AG09319 (cell line): ENCODE measurements at places on chromosomes 11 and 22.

GRCh38 chr22:44256085-44256484 is 56.7 kb downstream of the SHISAL1 start:
- DNase-seq, result no peak

- DNase-seq, result no peak
These were observed 32.0 kb downstream of the CD82 start for GRCh38 chr11:44597358-44598012.

- DNase-seq, result no peak
These were observed 39.0 kb downstream of the RRAS2 start for GRCh38 chr11:14320020-14320419.

GRCh38 chr11:111906680-111907079 is 4.9 kb downstream of the CRYAB start:
- DNase-seq, result no peak

- peak; percentile 54 for DNase-seq
These were observed 87.0 kb upstream of the THY1 start for GRCh38 chr11:119509969-119510401.

DNA sequence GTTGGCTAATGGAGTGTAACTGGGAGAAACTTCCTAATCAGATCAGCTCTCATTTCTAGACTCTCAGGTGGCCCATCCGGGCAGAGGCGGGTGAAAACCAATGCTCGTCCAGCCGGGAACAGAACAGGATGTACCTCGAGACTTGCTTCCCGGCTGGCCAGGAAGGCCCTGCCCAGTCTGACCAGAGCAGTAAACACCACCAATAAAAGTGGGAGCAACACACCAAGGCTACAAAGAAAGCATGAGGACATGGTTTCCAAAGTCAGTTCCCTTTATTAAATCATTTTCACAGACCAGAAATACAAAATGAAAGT is 940 bp upstream of the TNKS1BP1 start:
- DNase-seq, result no peak

- DNase-seq, result peak; percentile 54
These were observed 84.1 kb downstream of the LARGE2 start for GRCh38 chr11:46006418-46007070.

DNA sequence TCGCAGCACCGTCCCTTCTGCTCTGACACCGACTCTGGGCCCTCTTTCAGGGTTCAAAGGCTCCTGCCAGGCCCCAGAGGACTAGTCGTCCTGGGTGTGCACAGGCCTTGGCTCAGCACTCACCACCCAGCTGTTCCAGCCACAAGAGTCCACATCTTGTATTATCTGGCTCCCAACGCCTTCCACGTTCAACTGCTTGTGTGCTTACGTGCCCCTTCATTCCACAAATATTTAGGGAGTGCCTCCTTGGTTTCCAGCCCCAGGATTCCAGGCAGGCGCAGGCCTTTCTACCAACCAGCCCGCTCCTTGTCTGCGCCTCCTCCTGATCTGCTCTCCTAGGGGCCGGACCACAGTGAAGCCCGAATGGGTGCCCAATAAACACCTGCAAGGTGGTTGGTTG is 70.9 kb downstream of the SCUBE1 start:
- DNase-seq, result no peak

DNA sequence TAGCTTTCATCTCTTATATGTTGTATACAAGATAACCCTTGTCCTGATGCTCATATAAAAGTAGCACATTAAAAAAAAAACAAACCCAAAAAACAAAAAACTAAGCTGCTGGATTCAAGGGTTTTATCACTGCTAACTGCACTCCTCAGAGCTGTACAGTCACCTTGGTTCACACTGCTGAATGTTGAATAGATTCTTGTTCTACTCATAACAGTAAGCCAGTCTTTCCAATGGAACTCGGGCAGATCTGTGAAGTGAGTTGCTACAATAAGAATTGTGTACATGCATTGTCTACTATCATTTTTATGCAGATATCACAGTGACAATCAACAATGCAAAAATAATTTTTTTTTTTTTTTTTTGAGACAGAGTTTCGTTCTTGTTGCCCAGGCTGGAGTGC is 4.7 kb downstream of the HARBI1 start:
- no peak for DNase-seq

DNA sequence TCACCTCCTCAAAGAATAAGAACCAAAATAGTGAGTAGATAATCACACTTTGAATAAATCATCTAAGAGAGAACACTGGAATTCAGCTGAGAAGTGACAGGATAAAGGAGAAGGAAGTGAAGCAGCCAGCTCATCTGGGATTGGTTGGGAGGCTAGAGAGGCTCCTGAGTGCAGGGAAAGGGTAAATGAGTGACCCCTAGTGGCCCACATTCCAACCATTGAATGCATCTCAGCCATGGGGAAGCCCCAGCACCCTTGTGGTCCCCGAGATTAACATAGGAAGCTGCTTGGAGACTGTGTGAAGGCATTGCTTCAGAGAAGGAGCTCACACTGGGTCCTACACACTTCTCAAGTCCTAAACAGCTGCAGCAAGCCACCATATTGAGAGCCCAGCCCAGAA is 82.3 kb downstream of the JRKL start:
- no peak for DNase-seq

DNA sequence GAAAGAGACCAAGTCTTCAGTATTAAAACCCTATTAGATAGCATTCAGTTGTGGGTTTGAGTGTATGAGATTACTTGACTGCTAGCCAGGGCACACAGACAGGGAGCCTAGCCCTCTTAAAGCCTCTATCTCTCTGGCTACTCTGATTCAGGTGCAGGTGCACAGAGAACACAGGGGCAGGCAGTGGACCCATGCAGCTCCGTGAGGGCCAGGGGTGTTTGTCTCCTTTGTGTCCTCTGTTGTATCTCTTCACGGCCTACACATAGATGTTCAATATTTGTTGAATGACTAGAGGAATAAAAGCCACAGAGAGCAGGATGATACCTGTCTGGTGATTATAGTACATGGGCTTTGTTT is 21.5 kb upstream of the AIFM3 start:
- DNase-seq, result no peak

- no peak for DNase-seq
These were observed 40.1 kb upstream of the CLMP start for GRCh38 chr11:123235117-123235655.

DNA sequence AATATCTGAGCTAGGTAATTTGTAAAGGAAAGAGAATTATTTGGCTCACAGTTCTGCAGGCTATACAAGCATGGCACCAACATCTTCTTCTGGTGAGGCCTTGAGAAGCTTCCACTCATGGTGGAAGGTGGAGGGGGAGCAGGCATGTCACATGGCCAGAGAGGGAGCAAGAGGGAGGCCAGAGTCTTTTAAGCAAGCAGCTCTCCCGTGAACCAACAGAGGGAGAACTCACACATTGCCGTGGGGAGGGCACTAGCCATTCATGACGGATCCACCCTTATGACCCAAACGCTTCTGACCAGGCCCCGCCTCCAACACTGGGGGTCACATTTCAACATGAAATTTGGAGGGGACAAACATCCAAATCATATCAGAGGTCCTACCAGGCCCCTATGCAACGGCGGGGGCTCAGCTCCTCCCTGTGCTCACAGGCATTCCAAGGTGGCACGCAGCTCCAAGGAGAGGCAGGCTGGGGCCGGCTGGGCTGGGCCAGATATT is 4.6 kb downstream of the C11orf96 start:
- DNase-seq, result no peak

GRCh38 chr11:123474994-123475393 is 44.9 kb downstream of the GRAMD1B start:
- no peak for DNase-seq

- DNase-seq, result no peak
These were observed 7.7 kb downstream of the TOM1 start for GRCh38 chr22:35307372-35307771.

GRCh38 chr22:50205781-50206569 is 5.2 kb downstream of the SELENOO start:
- DNase-seq, result no peak

DNA sequence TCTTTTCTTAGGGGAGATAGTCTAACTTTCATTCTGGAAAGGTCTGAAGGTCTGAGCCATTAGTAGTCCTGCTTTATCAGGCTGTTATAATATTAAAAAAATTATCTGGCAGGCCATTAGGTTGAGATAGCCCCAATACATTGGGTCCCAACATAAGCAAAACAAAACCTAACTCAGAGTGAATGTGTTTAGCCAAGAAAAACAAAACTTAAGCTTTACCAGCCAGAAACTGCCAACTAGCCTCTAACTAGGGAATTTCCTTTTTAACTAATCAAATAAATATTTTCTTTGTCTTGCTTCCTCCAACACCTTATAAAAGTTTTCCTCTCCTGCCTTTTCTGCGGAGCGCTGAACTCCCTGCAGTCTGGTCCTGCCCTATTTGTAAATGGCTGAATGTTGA is 1137.7 kb upstream of the CNTN5 start:
- no peak for DNase-seq

DNA sequence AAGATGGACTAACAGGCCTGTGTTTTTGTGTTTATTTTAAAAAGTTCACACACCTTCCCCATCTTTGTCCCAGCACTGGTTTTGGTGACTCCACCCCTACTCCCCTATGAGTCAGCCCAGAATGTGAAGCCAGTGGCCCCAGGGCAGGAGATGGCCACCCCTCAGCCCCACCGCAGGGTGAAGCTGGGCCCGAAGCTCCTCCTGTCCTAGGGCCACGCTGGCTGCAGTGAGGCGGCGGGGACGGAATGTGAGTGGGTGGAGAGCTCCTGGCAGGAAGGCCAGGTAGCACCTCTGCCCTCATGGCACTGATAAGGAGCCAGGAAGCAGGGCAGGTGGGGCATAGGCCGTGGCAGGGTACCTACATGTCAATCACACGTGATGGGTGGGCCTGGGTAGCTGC is 39.9 kb downstream of the SGSM3 start:
- no peak for DNase-seq

GRCh38 chr11:76702336-76703128 is 32.0 kb upstream of the LRRC32 start:
- DNase-seq, result no peak

DNA sequence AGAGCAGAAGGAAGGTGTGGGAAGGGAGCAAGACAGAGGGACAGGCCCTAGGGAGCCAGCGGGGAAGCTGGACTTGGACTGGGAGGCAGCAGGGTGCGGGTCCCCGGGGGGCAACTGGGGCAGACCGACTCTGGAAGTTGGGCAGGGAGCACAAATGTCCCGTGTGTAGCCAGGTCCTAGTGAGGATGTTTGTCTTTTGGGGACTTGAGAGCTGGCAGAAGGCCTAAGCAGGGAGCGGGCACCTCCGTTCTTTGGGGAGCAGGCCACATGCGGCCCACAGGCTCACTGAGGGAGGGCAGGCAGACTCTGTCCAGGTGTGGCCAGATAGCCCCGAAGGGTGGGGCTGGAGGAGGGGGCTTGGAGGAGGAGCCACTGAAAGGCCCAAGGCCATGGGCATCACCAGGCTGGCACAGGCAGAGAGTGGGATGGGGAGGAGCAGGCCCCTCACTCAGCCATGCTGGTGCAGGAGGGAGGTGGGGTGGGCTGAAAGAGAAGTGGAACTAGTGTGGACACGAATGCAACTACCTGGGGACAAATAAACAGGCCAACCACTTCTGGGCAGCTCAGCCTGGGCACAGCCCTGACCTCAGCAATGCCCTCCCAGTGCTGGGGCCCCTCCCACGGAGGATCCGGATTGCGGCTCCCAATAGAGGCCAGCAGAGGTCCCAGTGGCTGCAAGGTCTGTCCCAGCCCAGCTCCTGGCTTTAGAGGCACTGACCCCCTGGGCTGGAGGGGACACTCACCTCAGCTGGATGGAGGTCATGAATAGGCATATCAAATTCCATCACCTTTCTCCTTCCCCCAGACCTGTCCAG is 1.3 kb upstream of the SCARF2 start:
- no peak for DNase-seq

- no peak for DNase-seq
These were observed 384.7 kb downstream of the DCDC1 start for GRCh38 chr11:30984827-30985226.

GRCh38 chr22:25935266-25936058 is 193.5 kb downstream of the MYO18B start:
- no peak for DNase-seq

GRCh38 chr22:28112548-28113043 is 193.5 kb upstream of the PITPNB start:
- DNase-seq, result no peak

DNA sequence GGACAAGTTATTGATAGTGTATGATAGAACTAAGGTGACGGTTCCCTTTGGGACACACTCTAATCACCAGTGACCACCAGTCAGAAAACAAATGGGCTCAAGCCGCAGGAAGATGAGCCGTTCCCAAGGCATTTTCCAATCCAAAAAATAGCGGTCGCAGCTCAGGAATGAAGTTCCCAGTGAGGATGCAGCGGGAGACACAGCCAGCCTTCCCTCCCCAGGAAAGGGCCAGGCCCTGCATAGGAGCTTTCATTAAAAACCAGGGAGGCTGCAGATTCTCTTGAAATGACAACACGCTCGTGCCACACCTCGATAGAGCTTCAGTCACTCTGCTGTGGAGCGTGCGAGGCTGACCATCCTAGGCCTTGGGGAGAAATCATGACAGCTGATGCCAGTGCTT is 65.8 kb upstream of the WNT7B start:
- no peak for DNase-seq

- DNase-seq, result no peak
These were observed 12.4 kb downstream of the MYH9 start for GRCh38 chr22:36375071-36375980.
